Hematopoietic multipotent progenitor cell treated with erythropoietin and hydrocortisone succinate and interleukin-3 and kit ligand, for 17 days (in vitro differentiated cells): ENCODE measurements at places on chromosomes 7 and 10.
A peak's percentile ranks its signal among the peaks of the same experiment; 100 is the strongest.

DNA sequence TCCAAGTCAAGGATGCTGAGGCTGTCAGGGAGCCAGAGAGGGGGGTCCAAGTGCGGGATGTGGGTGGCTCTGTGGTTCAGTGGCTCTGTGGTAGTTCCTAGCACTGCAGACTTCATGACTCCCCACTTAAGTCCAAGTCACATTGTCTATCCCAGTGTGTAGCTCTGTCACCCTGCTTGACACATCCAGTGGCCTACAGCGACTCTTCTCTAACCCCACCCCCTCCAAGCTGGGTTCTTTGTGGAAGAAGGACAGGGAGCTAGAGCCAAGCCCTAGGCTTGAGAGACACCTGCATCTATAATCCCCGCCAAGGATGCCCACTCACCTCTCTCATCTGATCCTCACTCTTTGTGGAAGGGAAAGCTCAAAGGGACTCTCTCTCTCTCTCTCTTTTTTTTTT lies 57.6 kb downstream of the ADCYAP1R1 start:
- no peak for DNase-seq

- DNase-seq, result no peak
Observed at GRCh38 chr10:12144538-12144937, 15.1 kb downstream of the SEC61A2 start.

DNA sequence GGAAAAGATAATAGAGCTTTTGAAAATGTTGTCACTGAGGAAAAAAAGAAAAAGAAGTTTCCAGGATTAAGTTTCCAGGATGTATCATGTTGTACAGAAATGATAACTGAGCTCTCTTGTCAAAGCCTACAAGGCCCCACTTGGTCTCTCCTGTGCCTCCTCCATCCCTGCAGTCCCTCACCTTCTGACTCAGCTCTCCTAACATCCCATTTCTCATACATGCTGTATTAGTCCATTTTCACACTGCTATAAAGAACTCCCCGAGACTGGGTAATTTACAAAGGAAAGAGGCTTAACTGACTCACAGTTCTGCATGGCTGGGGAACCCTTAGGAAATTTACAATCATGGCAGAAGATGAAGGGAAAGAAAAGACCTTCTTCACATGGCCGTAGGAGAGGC lies 3.8 kb upstream of the DGKI start:
- DNase-seq, result no peak

GRCh38 chr7:113986216-113986615 lies 67.4 kb upstream of the PPP1R3A start:
- DNase-seq, result no peak

DNA sequence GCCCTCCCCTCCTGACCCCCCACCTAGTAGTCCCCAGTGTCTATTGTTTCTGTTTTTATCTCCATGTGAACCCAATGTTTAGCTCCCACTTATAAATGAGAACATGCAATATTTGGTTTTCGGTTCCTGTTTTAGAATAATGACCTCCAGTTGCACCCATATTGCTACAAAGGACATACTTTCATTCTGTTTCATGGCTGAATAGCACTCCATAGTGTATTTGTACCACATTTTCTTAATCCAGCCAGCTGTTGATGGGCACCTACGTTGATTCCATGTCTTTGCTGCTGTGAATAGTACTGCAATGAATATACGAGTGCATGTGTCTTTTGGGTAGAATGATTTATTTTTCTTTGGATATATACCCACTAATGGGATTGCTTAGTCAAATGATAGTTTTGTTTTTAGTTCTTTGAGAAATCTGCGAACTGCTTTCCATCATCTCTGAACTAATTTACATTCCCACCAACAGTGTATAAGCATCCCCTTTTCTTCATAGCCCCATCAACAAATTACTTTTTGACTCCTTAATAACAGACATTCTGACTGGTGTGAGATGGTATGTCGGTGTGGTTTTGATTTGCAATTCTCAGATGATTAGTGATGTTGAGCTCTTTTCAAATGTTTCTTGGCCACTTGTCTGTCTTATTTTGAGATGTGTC lies 128.4 kb upstream of the PHYHIPL start:
- DNase-seq, result no peak

DNA sequence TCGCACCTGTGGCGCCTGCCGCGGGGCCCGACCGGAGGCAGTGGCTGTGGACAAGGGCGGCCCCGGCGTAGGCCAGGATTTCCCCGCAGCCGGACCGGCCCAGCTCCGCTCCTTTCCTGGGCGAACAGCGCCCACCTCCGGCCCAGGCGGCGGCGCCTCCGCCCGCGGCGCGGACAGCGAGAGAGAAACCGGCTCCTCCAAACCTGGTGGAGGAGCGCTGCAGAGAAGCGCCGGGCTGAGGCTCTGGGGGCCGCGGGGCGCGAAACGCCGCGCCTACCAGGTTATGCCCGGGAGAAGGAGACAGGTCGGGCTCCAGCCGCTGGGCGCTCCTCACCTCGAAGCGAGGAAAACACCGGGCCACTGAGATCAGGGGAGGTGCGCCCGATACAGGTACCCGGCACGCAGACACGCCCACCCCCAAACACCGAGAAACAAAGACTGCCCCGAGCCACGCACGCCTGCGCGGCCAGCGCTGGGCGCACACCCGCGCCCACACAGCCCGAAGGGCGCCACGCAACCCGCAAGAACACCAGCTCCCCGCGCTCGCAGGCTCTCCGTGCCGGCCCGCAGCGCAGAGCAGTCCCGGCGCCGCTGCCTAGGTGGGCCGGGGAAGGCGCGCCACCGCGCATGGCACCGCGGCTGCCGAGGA lies 3.3 kb downstream of the GRID1 start:
- DNase-seq, result no peak

- no peak for DNase-seq
Observed at GRCh38 chr7:99473315-99473596, 566 bp downstream of the ZNF789 start.

DNA sequence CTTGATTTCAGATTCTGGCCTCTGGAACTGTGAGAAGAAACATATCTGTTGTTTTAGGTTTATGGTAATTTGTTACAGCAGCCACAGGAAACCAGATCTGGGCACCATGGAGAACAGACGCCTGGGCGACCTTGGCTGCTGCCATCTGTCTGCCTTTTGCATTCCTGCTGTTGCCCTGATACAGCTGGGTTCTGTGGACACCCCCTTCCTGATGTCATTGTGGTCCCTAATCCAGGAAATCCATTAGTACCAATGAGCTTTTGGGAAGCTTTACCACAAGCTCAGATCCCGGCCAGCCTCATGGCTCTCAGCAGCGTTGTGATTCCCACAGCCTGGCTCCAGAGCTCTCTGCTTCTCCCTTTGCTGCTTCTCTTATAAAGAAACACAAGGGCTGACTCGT lies 174.2 kb upstream of the NPS start:
- DNase-seq, result no peak

- no peak for DNase-seq
Observed at GRCh38 chr10:104323085-104323484, 15.2 kb downstream of the ITPRIP start.

DNA sequence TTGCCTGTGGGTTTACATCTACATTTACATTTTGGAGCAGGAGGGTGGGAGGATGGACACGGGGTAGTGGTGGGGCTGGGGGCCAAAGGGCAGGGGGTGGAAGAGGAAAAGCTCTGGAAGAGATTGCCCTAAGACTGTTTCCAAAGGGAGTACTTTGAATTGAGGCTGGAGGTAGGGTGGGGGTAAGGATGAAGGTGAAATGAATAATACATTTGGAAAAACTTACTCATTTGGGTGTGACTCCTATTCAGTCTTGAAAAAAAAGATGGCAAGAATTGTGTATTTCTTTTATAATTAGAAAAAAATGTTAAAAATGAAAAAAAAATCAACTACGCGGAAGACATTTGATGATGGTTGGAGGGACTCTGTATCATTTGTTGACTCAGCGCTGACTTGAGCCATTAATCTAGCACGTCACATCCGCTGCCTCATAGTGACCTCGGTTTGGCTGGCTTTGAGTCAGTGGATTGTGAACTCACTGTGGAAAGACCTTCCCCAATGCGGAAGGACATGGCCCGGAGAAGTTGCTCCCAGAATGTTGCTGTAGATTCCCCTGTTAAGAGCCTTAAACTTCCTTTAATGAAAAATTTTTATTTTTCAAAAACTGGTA lies 2.8 kb downstream of the FAM180A start:
- no peak for DNase-seq

DNA sequence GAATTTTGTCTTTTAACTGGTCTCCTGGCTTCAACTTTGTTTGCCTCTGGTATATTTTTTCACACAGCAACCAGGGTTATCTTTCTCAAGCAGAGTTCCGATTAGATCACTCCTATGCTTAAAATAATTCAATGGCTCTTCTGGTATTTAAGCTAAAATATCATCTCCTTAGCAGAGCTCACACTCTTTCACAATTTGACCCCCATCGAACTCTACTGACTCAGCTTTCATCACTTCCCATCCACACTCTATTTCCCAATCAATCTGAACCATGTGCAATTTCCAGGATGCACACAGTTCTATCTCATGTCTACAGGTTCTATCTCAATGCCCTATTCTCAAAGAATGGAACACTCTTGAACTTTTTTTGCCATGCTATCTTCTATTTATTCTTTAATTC lies 809.5 kb downstream of the GRID1 start:
- no peak for DNase-seq

GRCh38 chr7:80619741-80620140 lies 18.7 kb upstream of the CD36 start:
- DNase-seq, result no peak

DNA sequence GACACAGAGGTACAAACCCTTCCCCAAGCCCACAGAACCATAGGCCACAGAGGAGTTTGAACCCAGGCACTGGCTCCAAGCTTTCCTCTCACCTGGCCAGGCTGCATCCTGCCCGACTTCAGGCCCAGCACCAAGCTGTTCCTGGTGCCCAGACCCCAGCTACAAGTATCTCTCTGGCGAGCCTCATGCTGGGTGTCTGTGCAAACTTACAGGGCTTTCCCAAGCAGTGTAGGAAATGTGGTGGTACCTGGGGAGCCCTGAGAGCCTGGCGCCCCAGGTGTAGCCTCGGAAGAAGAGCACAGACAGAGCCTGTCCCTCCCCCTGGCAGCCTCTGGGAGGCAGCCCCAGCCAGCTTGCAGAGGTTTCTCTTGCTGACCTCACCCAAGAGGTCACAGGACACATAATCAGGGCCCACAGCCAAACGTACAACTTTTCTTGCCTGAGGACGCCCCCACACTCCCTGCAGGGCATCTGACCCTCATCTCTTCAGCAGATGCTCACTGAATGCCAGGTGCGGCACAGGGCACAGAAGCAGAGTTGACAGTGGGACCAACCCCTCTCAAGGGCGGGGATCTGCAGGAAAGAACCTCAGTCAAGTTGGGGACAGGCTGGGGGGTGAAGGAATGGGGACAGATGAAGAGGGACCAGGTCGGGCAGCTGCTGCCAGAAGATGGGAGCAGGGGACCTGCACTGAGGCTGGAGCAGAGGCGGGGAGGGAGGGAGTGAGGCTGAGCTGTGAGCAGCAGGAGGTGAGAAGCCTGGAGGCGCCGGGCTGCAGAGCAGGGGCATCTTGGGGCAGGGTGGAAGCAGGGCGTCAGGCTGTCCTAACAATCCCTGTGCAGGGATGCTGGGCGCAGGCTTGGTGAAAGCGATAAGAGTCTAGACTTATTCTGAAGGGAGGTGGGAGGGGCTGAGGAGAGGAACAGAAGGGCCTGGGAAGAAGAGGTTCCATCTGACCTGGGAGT lies 16.3 kb upstream of the MYL7 start:
- no peak for DNase-seq

DNA sequence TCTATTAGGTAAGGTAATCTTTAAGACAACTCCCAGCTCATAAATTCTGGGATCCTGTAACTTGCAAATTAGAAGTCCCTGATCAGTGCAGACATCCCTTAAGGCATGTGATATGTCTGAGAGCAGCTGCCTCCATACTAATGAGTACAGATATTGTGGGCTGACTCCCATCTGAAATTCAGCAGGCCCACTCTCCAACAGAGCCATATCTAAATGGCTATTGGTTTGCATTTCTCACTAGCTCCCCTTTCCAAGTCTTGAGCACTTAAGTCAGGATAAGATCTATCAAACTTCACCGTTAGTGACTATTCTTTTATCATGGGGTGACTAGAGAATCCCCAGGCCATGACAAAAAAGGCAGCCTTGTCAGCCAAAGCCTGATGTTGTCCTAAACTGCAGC lies 785.4 kb downstream of the IPMK start:
- no peak for DNase-seq

DNA sequence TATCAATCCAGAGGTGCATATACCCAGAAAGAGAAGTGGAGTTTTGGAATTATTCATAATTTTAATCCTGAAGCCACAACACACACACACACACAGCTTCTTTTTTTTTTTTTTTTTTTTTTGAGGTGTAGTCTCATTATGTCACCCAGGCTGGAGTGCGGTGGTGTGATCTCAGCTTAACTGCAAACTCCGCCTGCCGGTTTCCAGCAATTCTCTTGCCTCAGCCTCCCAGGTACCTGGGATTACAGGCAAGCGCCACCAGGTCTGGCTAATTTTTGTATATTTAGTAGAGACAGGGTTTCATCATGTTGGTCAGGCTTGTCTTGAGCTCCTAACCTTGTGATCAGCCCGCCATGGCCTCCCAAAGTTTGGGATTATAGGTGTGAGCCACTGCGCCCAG lies 35.4 kb downstream of the TET1 start:
- no peak for DNase-seq

- DNase-seq, result peak; percentile 77
Observed at GRCh38 chr7:45136106-45137060, 21.2 kb upstream of the RAMP3 start.
